ENCODE measurements at places on chromosomes 16 and 17.

GRCh38 chr16:11112723-11113348 is 143.2 kb downstream of the SOCS1 start:
- DNase-seq, result no peak

DNA sequence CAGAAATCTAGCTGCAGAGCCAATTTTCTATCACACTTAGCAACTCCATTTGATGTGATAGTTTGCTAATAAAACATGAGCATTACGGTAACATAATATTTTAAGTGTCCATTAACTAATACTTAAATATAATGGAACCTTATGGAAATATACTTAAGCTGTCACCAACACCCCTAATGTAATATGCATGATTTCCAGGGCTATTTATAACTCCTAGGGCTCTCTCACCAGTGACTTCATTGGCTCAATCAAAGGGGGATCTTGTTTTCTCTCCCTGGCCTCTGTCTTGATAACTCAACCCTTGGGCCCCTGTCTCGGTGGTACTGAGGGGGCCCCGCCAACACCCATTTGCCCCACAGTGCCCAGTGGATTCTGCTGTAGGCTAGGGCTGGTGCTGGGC is 170.4 kb downstream of the SALL1 start:
- DNase-seq, result no peak

DNA sequence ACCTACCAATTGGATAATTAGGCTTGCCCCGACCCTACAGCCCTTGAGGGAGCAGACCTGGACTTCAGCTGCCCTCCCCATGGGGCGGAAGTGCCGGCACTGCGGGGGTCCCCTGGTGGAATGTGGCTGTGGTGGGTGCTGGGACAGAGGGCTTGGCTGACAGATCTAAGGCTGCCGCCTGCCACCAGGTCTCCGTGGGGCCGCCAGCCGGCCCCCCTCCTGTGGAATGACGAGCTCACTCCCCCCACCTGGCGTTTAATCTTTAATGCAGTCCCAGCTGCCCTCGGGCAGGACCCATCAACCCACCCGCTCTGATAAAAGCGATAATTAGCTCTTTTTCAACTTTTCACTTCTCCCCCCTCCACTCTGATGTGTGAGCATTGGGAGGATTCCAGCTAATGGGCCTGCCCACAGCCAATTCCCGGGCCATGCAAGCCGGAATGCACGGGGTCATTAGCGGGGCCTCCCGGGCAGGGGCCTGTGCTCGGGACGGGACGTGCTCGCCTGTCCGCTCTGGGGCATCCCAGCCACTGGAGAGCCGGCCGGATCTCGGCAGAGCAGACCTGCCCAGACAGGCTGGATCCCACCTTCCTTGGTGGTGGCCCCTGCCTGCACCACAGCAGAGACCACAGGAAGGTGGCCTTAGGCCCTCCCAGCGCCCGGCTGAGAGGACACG is 28.3 kb upstream of the GOSR2 start:
- no peak for DNase-seq

DNA sequence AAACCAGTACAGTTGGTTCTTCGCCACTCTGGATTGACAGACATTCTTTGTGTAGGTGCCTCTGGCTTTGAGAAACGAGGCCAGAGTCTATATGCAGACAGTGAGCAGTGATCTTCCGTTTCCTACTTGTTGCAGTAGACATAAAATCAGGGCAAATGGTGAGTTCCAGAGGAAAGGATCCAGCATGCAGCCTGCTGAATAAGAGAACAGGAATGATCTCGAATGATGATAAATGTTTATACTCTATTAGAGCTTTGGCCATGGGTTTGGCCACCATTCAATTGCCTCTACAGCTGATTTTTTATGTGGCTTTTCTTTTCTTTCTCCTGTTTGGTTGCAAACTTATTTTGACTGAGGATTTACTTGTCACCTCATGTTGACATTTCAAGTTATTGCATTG is 286.7 kb downstream of the IRX3 start:
- DNase-seq, result no peak

GRCh38 chr16:14148016-14148415 is 76.9 kb downstream of the MRTFB start:
- no peak for DNase-seq

DNA sequence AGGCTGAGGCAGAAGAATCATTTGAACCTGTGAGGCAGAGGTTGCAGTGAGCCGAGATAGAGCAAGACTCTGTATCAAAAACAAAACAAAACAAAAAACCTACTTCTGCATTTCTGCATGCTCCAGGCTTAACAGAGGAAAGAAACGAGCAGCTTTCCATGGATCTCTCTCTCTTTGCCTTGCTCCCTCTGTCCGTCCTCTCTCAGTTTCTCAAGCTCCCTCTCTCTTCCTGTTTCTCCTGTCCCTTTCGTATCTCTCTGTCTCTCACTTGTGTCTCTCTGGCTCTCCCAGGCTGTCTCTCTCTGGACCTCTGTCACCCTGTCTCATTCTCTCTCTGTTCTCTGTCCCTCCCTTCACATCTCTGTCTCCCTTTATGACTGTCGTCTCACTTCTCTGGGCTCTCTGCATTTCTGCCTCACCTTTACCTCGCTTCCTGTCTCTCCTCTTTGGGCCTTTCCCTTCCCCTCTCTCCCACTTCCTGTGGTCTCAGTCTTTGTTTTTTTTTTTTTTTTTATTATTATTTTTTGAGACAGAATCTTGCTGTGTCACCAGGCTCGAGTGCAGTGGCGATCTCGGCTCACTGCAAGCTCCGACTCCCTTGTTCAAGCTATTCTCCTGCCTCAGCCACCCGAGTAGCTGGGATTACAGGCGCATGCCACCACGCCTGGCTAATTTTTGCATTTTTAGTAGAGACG is 4.1 kb upstream of the PITPNA start:
- no peak for DNase-seq

GRCh38 chr16:87948119-87948545 is 3.1 kb upstream of the BANP start:
- DNase-seq, result no peak
